Fibroblast of skin of right biceps (primary cell): ENCODE measurements at places on chromosomes 7 and 10.

- DNase-seq, result no peak
Observed at GRCh38 chr7:82007315-82007714, 237.5 kb upstream of the HGF start.

DNA sequence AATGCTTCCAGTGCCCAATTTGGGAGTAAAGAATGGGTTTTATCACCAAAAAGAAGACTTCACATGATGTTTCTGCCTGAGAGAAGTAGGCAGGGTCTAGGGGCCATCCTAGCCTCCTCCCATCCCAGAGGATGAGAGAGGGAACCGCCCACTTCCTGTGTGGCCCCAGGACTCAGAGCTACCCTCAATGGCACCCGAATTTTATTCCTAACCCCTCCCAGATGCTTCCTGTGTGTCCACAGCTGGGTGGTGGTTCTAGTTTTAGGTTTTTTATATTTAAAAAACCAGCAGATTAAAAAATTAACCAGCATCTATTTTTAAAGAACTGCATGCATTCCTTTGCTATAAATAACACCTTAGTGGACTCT is 583.5 kb downstream of the PTPRN2 start:
- no peak for DNase-seq

GRCh38 chr10:44066527-44067255 is 318.2 kb downstream of the CXCL12 start:
- no peak for DNase-seq

- DNase-seq, result no peak
Observed at GRCh38 chr7:95578299-95578855, 17.9 kb downstream of the PDK4 start.

- DNase-seq, result no peak
Observed at GRCh38 chr10:86061278-86062197, 305.1 kb downstream of the GRID1 start.

DNA sequence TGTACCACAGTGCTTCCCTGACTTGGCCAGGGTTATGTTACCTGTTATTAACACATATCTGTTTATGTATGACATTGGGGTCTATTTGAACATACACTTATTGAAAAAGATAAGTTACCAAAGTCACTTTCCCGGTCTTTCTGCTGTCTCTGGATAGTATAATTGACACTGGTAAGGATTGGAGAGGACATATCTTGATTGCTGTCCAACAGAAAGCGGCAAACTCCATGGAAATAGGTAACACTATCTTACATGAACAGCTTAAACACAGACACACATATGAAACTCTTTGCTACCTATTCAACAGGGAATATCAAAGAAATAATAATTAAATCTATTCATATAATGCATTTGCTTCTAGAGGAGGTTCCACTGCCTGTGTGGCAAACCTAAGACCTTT is 282.5 kb upstream of the AOAH start:
- DNase-seq, result no peak

GRCh38 chr7:77415823-77416620 is at the start of gene GSAP:
Gene GSAP (minus strand): TSS chr7:77416349. CDS start chr7:77416321, 28 bp downstream.
- DNase-seq, result peak; percentile 11
